ENCODE measurements at places on chromosomes 7 and 10.

GRCh38 chr10:21889477-21890275, 113.9 kb downstream of the DNAJC1 start:
- no peak for DNase-seq

GRCh38 chr10:101769541-101770180, 6.3 kb downstream of the FGF8 start:
- no peak for DNase-seq

DNA sequence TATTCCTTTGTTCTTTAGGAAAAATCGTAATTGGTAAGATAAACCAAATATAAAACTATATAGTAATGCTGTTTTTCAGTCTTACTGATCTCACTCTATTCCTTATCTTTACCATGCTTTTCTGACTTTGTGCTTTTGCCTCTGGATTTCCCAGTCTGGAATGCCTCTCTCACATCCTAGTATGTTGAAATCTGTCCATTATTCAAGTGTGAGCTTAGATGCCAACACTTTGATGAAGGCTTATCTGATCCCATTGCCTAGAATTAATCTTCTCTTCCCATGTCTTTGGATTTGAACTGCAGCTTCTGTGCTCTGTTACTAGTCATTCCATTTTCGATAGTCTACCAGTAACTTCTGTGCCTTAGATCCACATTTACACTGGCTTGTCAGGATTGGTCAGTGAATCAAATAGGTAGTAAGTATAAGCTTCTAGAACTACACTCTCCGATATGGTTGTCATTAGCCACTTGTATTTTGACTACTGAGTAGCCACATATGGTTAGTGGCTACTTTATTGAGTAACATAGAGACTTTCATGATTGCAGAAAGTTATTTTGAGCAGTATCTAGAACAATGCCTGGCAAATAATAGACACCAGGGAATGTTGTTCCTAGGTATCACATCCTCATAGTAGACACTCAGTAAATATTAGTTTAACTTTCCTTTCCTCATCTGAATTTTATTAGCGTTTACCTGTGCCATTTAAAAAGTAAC, 92.9 kb downstream of the BMPR1A start:
- DNase-seq, result no peak

- no peak for DNase-seq
Measured at GRCh38 chr10:129605266-129605985, 138.4 kb downstream of the MGMT start.

DNA sequence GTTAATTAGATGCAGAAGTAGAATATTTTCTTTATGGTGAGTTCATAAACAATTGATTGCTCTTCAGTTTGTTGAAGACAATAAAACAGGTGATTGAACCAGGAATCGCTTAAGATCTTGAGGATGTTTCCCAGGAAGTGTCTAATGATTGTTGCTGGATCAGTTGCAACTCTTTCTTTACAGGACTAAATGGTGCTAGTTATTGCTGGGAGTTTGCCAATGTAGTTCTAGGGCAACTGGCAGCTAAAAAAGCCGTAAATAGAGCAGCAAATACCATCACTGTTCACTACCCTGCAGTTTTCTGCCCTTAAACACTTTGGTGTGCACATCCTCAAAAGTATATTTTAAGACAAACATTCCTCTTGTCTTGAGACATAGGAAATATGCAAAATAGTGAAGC, 119.2 kb upstream of the ANK3 start:
- no peak for DNase-seq

GRCh38 chr7:15620491-15621185, 58.8 kb upstream of the AGMO start:
- no peak for DNase-seq

GRCh38 chr7:24054236-24054635, 229.8 kb upstream of the NPY start:
- DNase-seq, result no peak

- DNase-seq, result no peak
Measured at GRCh38 chr10:52442576-52442975, 128.5 kb downstream of the DKK1 start.

GRCh38 chr10:93436591-93437085, 45.5 kb downstream of the MYOF start:
- DNase-seq, result no peak

DNA sequence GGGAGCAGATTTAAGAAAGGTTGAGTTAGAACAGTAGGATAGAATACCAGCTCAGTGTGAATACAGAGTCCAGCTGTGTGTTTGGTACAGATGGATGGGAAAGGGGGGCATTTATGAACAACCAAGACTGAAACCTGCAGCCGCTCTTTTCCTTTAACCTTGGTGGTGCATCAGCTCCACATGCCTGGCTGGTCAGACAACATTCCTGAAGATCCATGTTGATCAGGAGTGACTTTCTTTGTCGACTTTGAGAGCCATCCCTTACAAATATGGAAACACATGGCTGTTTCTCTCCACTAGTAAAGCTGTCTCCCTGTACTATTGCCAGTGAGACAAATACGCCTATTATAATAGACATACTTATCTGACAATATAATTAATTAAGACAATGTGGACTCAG, 476.5 kb upstream of the IGFBP3 start:
- DNase-seq, result no peak

DNA sequence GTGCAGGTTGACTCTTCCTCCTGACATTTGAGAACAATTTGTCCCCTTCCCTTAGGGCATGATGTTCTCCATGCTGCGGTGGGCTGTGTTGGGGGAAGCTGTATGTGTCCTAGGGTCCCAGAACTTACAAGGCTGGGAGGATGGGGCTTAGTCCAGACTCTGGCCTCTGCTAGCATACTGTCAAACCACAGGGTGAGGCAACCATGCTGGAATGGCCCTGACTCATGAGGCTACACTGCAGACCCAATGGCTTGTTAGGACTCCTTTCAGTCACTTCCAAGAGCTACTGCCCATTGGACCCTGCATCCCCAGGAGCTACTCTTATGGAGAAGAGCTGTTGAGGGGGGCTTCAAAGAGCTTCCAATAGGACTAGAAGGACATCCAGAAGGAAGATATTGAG, 20.1 kb upstream of the FAM170B start:
- DNase-seq, result no peak

DNA sequence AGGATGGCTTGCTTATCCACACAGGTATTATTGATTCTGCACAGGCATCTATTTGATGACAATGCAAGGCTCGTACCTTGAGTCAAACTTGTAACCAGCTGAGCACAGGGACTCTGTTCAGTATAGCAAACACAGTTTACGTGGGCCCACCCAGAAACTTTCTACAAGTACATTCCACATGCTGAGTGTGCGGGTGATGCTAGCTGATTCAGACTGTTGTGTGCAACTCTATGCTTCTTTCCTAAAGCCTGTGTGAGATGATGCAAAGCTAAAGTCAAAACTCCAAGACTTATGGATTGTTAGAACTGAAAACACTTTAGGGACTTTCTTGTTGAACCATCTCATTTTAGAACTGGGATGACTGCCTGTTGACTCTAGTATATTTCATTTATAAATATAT, 21.5 kb upstream of the CALD1 start:
- DNase-seq, result no peak

DNA sequence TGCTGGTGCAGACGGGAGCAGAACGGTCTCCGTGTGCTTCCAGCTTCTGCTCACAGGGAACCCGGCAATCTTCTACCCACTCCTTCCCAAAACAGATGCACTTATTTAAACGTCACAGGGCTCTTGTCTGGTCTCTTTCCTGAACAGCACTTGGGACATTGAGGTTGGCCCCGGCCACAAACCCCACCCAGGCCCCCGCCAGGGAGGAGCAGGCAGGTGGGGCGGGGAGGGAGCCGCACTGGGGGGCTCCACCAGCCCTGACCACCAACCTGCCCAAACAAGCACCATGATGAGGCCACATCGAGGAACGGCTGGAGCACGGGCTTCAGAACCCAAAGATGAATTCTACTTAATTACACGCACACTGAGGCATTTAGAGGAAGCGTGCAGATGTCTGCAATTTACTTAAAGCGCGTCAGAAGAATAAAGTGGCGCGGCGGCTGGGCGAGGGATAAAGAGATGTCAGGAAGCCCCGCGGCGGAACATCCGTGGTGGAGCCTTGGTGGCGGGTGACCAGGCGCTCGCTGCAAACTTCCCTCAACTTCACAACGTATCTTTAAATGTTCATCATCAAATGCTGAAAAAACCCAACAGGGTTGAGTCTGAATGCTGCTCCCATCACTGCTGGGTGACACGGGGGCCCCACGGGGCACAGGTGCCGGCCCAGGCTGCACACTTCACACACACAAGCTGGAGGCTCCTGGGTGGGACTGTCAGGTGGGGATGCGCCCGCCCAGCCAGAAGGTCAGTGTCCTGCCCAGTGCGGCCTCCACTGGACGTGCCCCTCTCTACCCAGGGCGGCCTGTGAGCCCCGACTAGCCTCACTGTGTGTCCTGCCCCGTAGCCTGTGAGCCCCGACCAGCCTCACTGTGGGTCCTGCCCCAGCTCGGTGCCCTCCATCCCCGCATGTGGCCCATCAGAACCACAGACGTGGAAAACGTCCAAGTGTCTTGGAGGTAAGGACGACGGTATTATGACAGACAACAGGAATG, 279.2 kb downstream of the MAD1L1 start:
- no peak for DNase-seq

GRCh38 chr7:19405541-19405940, 260.3 kb upstream of the FERD3L start:
- DNase-seq, result no peak

DNA sequence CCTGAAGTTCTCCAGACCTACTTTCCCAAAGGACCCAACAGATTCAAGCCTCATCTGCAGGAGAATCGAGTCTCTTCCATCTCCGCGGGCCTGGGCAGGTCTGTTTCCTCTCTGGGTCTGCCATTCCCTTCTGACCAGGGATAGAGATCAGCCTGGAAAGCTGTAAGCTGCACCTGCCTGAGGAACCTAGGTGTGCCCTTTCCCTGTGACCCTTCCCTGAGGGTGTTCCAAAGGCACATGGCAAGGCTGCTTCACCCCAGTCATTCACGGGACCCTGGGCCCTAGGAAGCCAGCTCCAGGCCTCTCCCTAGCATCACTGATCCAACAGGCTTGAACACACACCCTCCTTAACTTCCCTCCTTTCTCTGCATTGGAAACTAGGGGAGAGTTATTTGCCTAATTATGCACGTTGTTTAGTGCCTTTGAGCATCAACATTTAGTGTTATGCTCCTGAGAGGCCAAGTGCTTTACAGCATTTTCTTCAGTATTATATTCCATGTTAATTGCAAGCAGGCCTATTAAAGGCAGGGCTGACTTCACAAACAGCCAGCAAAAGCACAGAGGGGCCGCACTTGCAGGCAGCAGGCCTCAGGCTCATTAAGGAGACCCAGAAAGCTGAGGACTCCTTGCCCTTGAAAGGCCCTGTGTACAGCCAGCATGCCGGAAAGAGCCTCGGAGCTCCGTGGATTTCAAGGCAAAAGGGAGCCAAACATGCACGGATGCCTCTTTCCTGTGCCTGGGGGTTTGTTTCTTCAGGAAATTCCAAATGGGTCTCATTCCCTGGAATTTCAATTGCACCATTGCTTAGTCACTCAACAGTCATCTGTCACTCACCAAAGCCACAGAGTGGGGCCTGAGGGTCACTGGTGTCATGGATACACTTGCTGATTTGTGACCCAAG, 91.0 kb upstream of the FAM20C start:
- no peak for DNase-seq

DNA sequence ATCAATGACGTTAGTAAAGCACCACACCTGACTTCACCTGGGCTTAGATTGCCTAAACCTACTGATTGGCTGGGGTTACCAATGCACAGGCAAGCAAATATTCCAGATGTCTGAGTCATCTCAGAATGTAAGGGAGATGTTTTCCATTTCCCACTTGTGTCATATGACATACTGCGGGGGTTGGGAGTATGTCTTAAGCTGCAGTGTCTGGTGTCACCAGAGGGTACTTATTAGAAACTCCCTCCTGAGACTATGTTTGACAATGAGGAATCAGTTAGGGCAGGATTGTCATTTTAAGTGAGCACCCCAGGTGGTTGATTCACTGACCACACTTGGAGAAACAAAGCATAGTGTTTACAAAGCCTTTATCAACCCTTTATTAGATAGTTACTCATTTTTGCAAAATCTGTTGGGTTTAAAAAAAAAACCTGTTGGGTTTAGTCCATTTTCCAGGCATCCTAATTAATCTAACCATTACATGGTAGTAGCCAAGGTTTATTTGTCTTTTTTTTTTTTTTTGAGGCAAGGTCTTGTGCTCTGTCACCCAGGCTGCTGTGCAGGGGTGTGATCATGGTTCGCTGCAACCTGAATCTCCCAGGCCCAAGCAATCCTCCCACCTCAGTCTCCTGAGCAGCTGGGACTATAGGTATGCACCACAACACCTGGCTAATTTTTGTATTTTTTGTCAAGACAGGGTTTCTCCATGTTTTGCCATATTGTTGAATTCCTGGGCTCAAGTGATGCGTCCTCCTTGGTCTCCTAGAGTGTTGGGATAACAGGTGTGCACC, 72.5 kb downstream of the CDK6 start:
- no peak for DNase-seq

- DNase-seq, result no peak
Measured at GRCh38 chr7:47354071-47354470, 227.8 kb downstream of the TNS3 start.

- no peak for DNase-seq
Measured at GRCh38 chr10:21758239-21758638, 224.2 kb downstream of the MLLT10 start.

- no peak for DNase-seq
Measured at GRCh38 chr7:5234852-5235831, 45.1 kb downstream of the WIPI2 start.

- DNase-seq, result no peak
Measured at GRCh38 chr7:2046581-2047565, 185.9 kb downstream of the MAD1L1 start.

DNA sequence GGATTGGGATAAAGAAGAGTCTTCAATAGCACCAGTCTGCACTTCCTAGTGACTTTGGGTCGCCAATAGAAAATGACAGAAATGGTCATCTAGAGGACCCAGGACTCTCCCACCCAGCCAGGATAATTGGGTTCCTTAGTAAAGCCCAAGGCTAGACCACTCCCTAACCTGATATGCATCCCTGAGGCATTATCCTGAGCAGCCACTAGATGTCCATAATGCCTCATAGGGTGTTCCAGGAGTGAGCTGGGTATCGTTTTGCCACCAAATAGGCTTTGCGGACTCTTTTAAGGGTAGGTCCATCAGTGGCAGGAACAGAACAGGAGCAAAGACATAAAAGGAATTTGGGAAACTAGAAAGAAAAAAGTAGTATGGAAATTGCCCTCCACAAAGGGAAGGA, 4.5 kb upstream of the LRRC4 start:
- DNase-seq, result no peak

GRCh38 chr10:129764011-129764900, 199.8 kb downstream of the EBF3 start:
- no peak for DNase-seq

All from stimulated activated CD4-positive, alpha-beta T cell treated with anti-CD3 and anti-CD28 coated beads, Interleukin-4, amount 100 ng/mL, for 48 hours (primary cell).